ENCODE measurements at places on chromosomes 4 and X. TPM values are rescaled to one million over a fixed set of nuclear protein-coding genes. Genes with fewer than 3 reads are reported as not detected.
A peak's percentile ranks its signal among the peaks of the same experiment; 100 is the strongest.

The ATOH1 gene
- total RNA-seq = not detected

- H3K27me3 ChIP-seq = no peaks in the 10 kb centered on the region
- H3K4me3 ChIP-seq = no peak overlapping the region
- H3K27ac ChIP-seq = no peak overlapping the region
- H3K36me3 ChIP-seq = no peaks in the 10 kb centered on the region
Measured at GRCh38 chr4:11954093-11954492, 525.4 kb upstream of the HS3ST1 start.

The SLC25A43 gene
- 11.1 TPM for total RNA-seq

- DNase-seq = no peak
- H3K4me1 ChIP-seq = no peaks in the 10 kb centered on the region
- H3K27me3 ChIP-seq = no peaks in the 10 kb centered on the region
- H3K27ac ChIP-seq = no peak overlapping the region
- no peaks in the 10 kb centered on the region for H3K36me3 ChIP-seq
- H3K4me3 ChIP-seq = no peak overlapping the region
Measured at GRCh38 chr4:91198951-91199350, 1071.8 kb downstream of the CCSER1 start.

DNA sequence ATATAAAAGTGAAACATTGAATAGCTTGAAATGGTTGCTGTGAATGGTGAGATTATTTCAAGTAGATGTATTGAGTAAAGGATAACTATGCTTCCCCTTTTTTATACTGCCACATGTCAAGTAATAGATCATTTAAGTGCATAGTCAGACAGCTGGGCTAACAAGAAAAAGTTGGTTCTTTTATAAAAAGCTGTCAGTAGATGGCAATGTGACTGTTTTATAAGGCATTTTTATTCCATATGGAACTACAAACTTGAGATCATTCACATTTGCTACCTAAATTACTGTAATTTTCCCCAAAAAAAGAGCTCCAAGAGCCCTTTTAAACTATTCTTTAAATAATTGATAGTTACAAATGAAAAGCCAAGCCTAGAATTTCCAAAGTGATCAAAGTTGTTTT lies 831.0 kb downstream of the C4orf33 start:
- no peaks in the 10 kb centered on the region for H3K27me3 ChIP-seq
- no peak overlapping the region for H3K4me3 ChIP-seq
- H3K4me1 ChIP-seq = no peaks in the 10 kb centered on the region
- no peak overlapping the region for H3K27ac ChIP-seq
- H3K36me3 ChIP-seq = no peaks in the 10 kb centered on the region

GRCh38 chrX:55006827-55007621 lies 6.9 kb downstream of the APEX2 start:
- H3K4me1 ChIP-seq = no peaks in the 10 kb centered on the region
- no peak for DNase-seq
- H3K27me3 ChIP-seq = no peaks in the 10 kb centered on the region
- no peak overlapping the region for H3K27ac ChIP-seq
- no peaks in the 10 kb centered on the region for H3K36me3 ChIP-seq
- H3K4me3 ChIP-seq = no peak overlapping the region

GRCh38 chr4:162347842-162348213 lies 184.0 kb upstream of the FSTL5 start:
- no peaks in the 10 kb centered on the region for H3K4me1 ChIP-seq
- H3K36me3 ChIP-seq = no peaks in the 10 kb centered on the region
- H3K27me3 ChIP-seq = no peaks in the 10 kb centered on the region
- H3K4me3 ChIP-seq = no peak overlapping the region
- no peak overlapping the region for H3K27ac ChIP-seq

The GPR119 gene
- total RNA-seq = not detected

DNA sequence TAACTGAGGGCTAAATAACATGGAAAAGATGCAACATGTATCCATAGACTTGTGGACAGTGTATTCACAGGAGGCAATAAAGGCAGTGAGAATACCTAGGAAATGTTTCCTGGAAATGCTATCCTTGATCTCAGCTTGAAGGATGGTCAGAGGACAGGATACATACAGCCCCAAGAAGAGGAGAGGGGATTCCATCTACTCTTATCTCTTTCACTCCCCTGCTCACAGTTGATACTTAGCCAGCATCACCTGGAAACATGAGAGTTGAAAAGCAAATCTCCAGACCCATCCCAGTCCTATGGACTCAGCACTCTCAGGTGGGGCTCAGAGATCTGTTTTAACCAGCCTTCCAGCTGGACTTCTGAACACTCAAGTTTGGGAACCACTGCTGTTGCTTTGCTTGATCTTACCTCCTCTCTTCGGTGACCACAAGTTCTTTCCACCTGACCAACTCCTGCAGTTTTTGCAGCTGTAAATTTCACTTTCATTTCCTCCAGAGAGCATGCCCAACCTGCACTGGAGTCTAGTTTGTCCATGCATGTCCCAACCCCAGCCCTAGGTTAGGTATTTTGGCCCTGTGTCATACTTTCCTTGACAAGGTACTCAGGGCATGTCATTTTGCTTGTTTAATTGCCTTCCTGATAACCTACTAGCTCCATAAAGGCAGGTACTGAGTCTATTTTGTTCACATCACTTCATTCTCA lies 10.4 kb downstream of the RELL1 start:
- peak; percentile 75 for DNase-seq
- no peaks in the 10 kb centered on the region for H3K36me3 ChIP-seq
- no peak overlapping the region for H3K4me3 ChIP-seq
- no peaks in the 10 kb centered on the region for H3K27me3 ChIP-seq

The VCX3A gene
- not detected for total RNA-seq

DNA sequence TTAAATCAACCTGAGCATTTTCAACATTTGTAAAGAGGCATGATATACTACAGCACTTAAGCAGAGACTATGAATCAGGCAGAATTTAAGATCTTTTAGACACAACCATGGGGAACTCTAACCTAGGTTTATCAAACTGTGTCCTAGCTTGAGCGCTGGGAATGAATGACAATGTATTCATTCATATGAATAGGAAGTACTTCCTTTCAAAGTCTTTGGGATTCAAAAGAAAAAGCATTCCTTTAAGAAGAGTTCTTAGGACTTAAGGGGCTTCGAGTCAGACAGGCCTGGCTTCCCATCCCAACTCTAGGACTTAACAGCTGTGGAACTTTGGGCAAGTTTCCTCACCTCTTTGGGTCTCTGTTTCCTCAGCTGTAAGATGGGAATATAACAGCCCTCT lies 104.6 kb downstream of the ANAPC4 start:
- DNase-seq = no peak
- no peak overlapping the region for H3K27ac ChIP-seq
- H3K36me3 ChIP-seq = no peaks in the 10 kb centered on the region
- H3K4me3 ChIP-seq = no peak overlapping the region
- no peaks in the 10 kb centered on the region for H3K4me1 ChIP-seq

- peak overlapping the region; percentile 72 for H3K4me3 ChIP-seq
- no peak for DNase-seq
- peak overlapping the region; percentile 96 for H3K27ac ChIP-seq
- H3K27me3 ChIP-seq = no peaks in the 10 kb centered on the region
Measured at GRCh38 chrX:1391370-1391706, 575 bp downstream of the SLC25A6 start.

- no peaks in the 10 kb centered on the region for H3K36me3 ChIP-seq
- no peak for DNase-seq
- no peak overlapping the region for H3K4me3 ChIP-seq
- no peaks in the 10 kb centered on the region for H3K4me1 ChIP-seq
Measured at GRCh38 chr4:73848183-73848777, 4.8 kb upstream of the PF4V1 start.

- H3K36me3 ChIP-seq = no peaks in the 10 kb centered on the region
- H3K4me3 ChIP-seq = no peak overlapping the region
- H3K27me3 ChIP-seq = no peaks in the 10 kb centered on the region
- no peak overlapping the region for H3K27ac ChIP-seq
- no peak for DNase-seq
- H3K4me1 ChIP-seq = no peaks in the 10 kb centered on the region
Measured at GRCh38 chr4:24754571-24754970, 40.8 kb upstream of the SOD3 start.

- H3K27me3 ChIP-seq = no peaks in the 10 kb centered on the region
- no peak overlapping the region for H3K4me3 ChIP-seq
- peaks cover 8% of the 10 kb centered on the region for H3K36me3 ChIP-seq
- no peak for DNase-seq
- H3K4me1 ChIP-seq = no peaks in the 10 kb centered on the region
Measured at GRCh38 chr4:102705391-102705935, 55.3 kb downstream of the MANBA start.

The CCDC120 gene
- 16.2 TPM for total RNA-seq

The RS1 gene
- total RNA-seq = not detected

GRCh38 chr4:138805736-138806135 lies 209.8 kb upstream of the NOCT start:
- H3K4me3 ChIP-seq = no peak overlapping the region
- H3K27ac ChIP-seq = no peak overlapping the region
- H3K27me3 ChIP-seq = no peaks in the 10 kb centered on the region
- no peaks in the 10 kb centered on the region for H3K36me3 ChIP-seq
- no peaks in the 10 kb centered on the region for H3K4me1 ChIP-seq
